ENCODE measurements at places on chromosomes 16 and 17.

GRCh38 chr17:30922235-30923030 lies 688 bp downstream of the ADAP2 start:
- peak; percentile 64 for DNase-seq

GRCh38 chr17:27327397-27327796 lies 33.5 kb downstream of the WSB1 start:
- DNase-seq: no peak

DNA sequence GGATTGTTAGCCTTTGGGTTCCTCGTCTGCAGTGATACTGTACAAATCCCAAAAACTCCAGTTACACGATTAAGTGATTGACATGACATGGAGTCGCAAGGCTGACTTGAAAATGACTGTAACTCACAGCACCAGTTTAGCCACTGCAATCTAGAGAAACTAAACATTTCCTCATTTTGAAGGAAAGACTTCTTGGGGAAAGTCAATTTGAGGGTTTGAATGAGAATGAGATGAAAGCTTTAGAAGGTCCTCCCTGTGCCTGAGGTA lies 4.8 kb downstream of the BANP start:
- no peak for DNase-seq

DNA sequence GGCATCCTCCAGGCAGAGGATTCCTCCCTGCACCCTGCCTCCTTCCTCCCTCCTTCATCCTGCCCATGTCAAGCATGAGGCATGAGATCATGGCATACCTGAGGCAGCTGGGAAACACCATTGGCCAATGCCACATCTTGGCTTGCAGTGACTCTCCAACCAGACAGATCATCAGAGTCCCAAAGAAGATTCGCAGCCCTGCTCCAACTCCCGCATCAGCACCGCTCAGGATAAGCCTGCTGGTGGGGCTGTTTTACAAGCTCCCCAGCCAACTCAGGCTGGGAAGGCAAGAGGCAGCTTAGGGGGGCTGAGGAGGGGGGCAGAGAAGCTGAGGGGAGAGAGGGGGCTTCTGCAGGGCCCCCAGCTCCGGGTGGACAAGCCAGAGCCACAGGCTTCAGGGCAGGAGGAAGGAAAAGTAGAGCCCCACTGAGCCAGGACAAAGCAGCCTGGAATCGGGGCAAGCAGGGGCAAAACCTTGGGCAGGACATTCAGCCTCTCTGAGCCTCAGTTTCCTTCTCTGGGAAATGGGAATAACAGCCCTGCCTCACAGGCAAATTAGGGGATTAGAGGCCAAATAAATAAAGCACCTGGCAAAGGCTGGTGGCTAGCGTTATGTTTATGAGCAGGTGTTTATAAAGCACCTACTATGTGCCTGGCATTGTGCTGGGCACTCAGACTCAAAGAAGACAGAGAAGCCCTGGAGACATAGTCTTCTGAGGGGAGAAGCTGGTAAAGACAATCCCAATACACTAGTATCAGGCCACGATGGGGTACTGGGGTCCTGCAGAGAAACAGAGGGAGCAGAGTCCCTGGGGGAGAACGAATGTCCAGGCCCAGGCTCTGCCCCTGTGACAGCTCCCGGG lies 88.1 kb downstream of the GOSR1 start:
- no peak for DNase-seq

- no peak for DNase-seq
Observed at GRCh38 chr16:58462089-58462488, 37.9 kb upstream of the NDRG4 start.

DNA sequence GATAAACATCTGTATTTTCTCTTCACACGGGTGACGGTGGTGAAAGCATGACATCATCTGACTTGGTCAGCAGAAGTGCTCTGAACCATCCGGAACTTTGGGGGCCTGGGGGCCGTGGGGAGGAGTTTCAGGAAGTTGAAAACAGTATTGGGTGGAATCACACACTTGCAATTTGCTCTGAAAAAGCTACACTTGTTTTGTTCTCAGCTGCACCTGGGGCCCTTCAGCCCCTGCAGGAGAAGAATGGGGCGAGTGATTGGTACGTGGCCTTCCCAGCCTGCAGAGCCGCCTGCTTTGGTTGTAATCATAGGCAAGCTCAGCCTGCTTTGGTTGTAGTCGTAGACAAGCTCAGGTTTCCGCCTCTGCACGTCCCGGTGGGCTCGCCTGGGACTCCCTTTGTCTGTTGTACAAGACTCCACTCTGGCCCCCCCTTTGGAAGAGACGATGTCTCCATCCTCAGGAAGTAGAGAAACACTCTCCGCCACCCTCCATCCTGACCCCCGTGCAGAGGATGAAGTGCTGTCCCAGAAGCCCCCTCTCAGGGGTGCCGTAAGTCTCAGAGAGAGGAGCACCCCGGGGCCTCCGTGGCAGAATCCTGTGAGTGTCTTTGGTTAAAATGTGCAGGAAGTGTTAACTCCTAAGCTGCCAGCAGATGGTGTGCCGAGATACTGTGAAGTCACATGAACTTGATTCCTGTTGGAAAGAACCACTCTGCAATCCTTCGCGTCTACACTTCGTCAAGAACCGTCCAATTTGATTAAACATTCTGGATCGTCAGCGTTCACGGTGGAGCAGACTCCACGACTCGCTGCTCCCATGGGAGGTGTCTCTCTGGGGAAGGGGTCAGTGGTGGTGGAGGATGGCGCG lies 5.4 kb downstream of the BANP start:
- peak; percentile 85 for DNase-seq

- DNase-seq: peak; percentile 17
Observed at GRCh38 chr17:40519089-40519775, 17.8 kb upstream of the TNS4 start.

- peak; percentile 74 for DNase-seq
Observed at GRCh38 chr16:1188432-1189189, 35.7 kb downstream of the CACNA1H start.

GRCh38 chr17:77101521-77102410 lies 39.0 kb upstream of the SEC14L1 start:
- DNase-seq: no peak

- DNase-seq: no peak
Observed at GRCh38 chr17:6928193-6928592, 67.7 kb upstream of the ALOX12 start.

GRCh38 chr17:59621771-59622170 lies 2.1 kb downstream of the CLTC start:
- DNase-seq: no peak

DNA sequence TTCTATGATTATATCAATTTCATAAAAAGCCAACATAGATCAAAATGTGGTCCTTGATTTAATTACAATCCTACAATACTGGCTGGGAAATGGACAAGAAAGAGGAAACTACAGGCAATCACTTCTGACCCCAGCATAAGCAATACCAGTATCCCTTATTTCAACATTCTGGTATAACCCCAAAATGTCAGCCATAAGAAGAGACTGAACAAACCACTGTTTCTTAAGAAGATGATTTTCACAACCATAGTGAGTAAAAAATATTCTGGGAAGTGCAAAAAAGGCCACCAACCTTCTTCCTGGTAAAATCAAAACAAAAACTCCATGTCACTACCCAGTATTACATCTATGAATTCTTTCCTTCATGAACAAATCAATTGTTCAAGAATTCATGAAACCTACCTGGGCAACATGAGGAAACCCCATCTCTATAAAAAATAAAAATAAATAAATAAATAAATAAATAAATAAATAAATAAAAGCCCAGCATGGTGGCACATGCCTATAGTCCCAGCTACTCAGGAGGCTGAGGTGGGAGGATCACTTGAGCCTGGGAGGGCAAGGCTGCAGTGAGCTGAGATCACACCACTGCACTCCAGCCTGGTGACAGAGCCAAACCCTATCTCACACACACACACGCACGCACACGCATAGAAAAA lies 7.5 kb downstream of the N4BP1 start:
- no peak for DNase-seq

DNA sequence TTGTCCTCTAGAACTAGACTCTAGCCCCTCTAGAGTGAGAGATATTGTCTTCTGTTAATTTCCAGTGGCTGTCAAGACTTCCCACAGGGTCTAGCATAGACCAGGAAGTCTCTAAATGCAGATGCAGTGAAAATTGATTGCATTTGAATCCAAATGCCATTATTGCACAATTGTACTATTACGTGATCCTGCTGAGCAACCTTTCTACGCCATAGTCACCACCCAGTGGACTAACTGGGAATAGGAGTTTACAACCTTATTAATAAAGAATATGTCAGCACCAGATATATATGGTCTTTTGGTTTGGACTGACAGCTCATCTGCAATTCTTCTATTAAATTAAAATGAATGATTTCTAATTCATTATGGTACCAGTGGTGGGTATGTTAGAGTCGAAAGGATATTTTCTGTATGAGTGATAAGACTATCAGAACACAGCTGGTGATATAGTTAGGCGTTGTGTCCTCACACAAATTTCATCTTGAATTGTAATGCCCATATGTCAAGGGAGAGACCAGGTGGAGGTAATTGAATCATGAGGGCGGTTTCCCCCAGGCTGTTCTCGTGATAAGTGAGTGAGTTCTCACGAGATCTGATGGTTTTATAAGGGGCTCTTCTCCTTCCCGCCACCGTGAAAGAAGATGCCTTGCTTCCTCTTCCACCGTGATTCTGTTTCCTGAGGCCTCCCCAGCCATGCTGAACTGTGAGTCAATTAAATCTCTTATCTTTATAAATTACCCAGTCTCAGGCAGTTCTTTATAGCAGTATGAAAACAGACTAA lies 138.9 kb upstream of the CA10 start:
- DNase-seq: no peak

- peak; percentile 49 for DNase-seq
Observed at GRCh38 chr16:84266451-84266850, 26.6 kb upstream of the KCNG4 start.

DNA sequence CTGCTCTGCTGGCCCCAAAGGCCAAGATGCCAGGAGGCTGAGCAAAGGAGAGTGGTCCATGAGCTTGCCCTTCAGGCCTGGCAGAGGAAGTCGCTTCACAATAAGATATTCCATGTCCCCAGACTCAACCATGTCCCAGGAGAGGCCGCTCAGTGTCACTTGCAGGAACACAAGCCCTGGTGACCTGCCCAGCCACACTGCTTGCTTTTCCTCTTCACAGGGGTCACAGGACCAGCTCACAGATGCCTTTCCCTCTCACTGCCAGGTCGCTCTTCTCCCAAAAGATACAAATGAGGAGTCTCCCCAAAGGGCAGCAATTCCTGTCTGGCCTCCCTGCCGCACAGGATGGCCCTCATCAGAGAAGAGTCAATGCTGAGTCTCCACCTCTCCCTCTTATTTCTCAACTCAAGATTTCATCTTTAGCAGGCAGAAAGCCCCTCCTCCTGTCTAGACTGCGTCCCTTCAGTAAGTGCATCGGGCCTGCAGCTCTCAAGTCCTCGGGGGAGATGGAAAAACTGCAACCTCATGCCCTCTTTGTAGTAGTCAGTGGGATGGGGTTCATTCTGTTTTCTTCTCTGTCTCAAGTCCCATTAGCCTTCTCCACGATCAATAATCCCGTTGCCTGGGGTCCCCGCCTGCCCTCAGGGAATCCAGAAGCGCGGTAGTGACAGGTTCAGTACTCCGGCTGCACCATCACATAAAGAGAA lies 5.0 kb downstream of the JUP start:
- DNase-seq: no peak

DNA sequence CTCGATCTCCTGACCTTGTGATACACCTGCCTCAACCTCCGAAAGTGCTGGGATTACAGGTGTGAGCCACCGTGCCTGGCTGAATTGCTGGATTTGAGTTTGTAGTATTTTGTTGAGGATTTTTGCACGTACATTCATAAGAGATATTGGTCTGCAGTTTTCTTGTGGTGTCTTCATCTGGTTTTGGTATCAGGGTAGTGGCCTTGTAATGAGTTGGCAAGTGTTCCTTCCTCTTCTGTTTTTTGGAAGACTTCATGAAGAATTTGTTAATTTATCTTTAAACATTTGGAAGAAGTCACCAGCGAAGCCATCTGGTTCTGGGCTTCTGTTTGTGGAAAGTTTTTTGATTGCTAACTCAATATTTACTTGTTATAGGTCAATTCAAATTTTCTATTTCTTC lies 26.9 kb downstream of the SPNS3 start:
- DNase-seq: no peak

DNA sequence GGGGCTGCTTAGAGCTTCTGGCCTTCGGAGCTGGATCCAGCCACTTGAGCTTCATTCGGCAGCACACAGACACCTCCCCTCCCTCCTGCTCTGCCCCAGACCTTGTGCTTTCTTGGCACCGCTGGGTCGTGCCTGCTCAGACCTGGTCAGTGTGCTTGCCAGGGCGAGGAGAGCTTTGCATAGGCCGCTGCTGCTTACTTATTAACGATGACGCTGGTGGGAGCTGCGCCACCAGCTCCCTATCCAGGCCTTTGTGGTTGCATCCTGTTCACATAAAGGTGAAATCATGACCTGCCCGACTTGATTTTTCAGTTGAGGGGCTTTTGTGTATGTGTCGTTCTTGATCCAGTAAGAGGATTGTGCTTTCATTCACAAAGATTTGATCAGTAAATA lies 101.1 kb downstream of the MSI2 start:
- DNase-seq: no peak

- no peak for DNase-seq
Observed at GRCh38 chr16:29790949-29791844, 646 bp downstream of the KIF22 start.

- DNase-seq: no peak
Observed at GRCh38 chr17:79919164-79919585, 79.9 kb upstream of the CBX4 start.

GRCh38 chr17:79223471-79223870 lies 148.8 kb downstream of the ENGASE start:
- no peak for DNase-seq

GRCh38 chr17:73064084-73064938 lies 28.2 kb downstream of the SLC39A11 start:
- DNase-seq: no peak

- peak; percentile 85 for DNase-seq
Observed at GRCh38 chr17:28384281-28385036, 13.0 kb downstream of the SARM1 start.

GRCh38 chr16:22139008-22139407 lies 23.3 kb upstream of the SDR42E2 start:
- no peak for DNase-seq

GRCh38 chr16:64882078-64882784 lies 239.6 kb downstream of the CDH11 start:
- DNase-seq: no peak

DNA sequence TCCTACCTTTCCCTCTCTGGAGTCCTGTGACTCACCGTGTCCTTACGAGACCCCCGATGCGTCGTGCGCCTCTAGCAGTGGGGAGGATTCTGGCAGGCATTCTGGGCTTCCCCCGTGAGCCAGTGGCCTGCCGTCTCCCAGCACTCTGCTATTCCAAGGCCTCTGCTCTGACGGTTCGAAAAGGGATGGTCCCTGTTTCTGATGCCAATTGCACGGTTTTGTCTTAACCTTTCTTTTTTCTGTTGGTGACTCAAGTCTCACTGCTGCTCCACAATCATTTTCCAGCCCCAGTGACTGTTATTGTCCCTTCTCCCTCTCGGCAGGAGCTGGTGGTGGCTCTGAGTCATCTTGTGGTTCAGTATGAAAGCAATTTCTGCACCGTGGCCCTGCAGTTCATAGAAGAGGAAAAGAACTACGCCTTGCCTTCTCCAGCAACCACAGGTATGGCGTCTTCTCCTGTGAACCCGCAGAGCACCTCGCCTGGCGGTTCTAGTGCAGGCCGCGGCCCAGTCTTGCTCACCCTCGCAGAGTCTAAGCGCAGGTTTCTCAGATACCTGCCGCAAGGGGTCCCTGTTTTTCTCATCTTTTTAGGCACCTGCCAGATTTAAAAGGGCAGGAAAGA lies 100.1 kb upstream of the CHMP6 start:
- peak; percentile 78 for DNase-seq
